ENCODE measurements at places on chromosomes 4 and X.

GRCh38 chr4:183838987-183839712, 66.0 kb upstream of the STOX2 start:
- no peak for DNase-seq

- no peak for DNase-seq
Observed at GRCh38 chrX:85113746-85114145, 110.1 kb downstream of the APOOL start.

DNA sequence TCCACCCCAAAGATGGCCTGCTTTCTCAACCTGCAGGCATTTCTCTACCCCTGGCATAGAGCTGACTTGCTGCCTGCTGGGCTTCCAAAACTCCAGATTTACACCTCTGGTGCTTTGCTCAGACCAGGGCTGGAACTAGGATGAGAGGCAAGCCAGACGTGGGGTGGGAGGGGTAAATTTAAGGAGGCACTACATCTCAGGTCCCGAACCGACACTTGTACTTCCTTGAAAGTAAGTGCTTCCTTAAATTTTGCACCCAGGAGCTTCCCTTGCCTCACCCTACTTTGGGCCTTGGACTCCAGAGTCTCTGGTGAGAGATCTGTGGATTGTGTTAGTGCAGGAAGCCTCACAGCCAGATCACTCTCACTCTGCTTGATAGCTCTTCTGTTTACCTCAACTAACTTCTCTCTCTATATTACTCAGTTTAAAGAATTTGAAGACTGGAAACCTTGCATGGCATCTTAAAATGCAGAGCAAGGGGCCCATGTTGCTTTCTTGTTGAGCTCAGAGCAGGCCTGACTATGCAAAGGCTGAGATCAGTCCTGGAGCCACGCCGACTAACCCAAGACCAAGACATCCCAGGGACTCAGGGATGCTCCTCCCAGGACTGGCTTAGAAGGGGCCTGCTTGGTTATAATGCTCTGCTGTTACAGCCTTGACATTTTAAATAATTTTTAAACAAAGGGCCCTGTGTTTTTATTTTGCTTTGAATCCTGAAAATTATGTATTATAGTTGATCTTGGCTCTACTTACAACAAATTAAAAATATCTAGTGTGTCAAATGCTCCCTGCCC, 145.0 kb upstream of the LEF1 start:
- no peak for DNase-seq

DNA sequence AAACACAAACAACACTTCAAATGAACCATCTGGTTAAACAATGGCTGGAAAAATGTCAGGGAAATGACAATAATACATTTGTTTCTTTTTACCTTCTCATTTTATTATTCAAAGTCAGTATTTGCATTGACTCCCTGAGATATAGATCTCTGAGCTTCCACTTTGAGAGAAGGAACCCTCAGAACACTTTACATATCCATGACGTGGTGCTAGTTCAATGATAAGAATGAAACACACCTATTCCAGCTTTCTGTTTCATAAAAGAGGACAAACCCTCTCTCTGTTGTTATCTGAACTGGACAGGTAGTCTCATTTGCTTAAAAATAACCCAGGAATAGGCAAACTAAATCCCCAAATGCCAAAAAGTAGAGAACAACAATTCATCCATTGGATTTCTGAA, 65.3 kb upstream of the CCSER1 start:
- no peak for DNase-seq

GRCh38 chrX:21963731-21964405, 23.4 kb downstream of the SMS start:
- DNase-seq = no peak
